KBM-7 (cell line): ENCODE measurements at places on chromosomes 16 and 17.

DNA sequence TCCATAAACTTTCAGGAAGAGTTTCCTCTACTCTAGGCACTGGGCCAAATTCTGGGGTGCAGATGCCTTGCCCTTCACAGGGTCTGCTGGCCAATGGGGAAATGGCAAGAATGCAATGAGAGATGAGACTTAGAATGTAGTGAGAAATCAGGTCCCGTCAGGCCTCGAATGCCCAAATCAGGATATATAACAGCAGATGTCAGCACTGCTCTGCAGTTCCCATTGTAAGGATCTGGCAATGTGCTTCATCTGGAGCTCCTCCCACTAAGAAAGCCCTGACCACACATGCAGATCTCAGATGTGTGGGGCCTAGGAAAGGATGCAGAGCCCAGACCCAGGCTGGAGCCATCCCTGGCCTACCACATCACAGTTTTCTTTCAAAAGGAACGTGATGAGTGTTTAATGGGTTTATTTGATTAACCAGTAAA is 13.9 kb upstream of the LPCAT2 start:
- DNase-seq = peak; percentile 63

GRCh38 chr16:72371307-72372086 is 199.5 kb upstream of the PMFBP1 start:
- DNase-seq = no peak

- DNase-seq = peak; percentile 91
These were observed 7.1 kb upstream of the FTSJ3 start for GRCh38 chr17:63834431-63835166.

DNA sequence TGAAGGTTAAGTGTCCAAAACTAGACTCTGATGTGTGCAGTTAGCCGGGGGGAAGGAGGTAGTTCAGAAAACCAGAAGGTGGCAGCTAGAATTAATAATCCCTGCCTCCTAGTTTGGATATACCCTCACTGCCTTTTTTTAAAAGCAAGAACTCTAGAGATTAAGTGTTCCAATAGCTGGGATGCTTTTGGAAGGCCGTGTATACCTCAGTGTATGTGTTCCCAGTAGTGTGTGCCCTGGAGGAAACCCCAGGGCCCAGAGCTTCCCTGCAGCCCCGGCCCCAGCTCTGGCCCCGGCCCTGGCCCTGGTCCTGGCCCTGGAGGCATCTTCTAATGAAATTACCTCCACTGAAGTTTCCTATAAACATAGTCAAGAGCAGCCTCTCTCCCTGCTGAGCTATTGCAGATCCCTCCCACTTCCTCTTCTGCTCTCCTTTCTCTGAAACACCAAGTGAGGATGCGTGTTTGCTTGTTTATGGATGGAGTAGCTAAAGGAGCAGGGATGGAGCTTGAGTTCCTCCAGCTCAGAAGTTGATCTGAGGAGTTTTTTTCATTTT is 130.7 kb downstream of the PRKCA start:
- no peak for DNase-seq
